ENCODE measurements at places on chromosomes 12 and 14.

DNA sequence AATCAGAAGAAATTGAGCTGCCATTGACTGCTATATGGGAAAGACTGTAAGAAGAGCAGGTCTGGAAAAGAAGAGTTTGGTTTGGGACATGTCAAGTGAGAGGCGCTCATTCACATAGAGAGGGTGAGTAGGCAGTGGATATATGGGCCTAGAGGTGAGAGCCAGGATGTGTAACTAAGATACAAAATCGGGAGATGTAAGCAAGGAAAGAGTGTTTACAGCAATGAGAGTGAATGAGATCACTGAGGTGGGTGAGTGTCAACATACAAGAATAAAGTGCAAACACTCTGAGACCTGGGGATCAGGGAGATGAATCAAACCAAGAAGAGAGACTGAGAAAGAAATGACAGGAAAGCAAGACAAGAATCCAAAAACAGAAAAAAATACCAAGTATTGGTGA lies 58.0 kb upstream of the RTRAF start:
- DNase-seq: no peak

GRCh38 chr12:89343127-89343526 lies 9.2 kb downstream of the DUSP6 start:
- DNase-seq: no peak

DNA sequence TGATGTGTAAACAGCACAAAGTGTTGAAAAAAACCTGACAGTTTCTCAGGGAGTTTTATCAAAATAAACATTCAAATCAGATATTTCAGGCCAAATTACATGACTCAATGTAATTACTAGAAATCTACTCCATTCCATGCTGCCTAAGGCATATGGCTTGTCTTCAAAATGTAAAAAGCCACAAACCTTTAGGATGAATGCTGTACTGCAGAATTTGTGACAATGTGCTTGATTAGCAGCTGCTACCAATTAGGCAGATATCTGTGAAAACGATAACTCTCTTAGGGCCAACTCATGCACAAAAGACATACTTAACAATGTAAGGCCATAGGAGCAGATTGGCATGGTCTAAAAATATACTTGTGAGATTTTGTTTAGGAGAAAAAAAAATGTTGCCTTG lies 267.0 kb downstream of the DACT1 start:
- no peak for DNase-seq

- no peak for DNase-seq
Observed at GRCh38 chr12:102454808-102455760, 25.3 kb downstream of the IGF1 start.
